ENCODE measurements at places on chromosomes 7 and 10.

GRCh38 chr7:130274296-130274695 is 7.6 kb downstream of the CPA2 start:
- no peak for DNase-seq

GRCh38 chr7:66379542-66380160 is 174.5 kb downstream of the TPST1 start:
- DNase-seq: no peak

GRCh38 chr10:36692759-36693158 is 432.6 kb upstream of the ANKRD30A start:
- no peak for DNase-seq

DNA sequence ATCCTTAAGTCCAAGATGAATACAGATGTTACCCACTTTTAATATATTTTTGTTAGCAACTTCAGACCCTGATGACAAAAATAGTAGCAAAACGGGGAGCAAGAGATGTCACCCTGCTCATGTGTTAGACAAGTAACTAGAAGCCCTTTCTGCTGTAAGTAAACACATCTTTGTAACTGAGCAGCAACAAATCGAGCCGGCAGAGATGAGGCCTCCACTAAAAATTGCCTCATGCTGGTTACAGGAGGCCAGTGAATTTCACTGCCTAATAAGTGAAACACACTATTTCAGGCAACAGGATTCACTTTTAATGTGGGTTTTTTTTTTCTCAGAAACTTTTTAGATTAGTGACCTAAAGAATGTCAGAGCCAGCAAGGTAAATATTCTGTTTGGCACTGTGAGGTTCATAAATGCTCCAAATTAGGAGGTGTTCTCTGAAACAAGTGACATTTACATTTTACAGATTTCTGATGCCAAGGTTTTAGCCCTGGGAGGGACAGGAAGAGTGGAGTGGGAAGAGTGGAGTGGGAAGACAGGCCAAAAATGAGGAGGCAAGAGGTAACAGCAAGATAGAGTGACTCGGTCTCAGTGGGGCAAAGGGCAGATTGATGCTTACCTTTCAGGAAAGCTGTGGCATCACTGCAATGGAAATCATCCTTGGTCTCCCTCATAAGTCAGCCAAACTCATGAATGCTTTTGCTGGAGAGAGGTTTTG is 53.6 kb upstream of the LRRC17 start:
- DNase-seq: no peak

DNA sequence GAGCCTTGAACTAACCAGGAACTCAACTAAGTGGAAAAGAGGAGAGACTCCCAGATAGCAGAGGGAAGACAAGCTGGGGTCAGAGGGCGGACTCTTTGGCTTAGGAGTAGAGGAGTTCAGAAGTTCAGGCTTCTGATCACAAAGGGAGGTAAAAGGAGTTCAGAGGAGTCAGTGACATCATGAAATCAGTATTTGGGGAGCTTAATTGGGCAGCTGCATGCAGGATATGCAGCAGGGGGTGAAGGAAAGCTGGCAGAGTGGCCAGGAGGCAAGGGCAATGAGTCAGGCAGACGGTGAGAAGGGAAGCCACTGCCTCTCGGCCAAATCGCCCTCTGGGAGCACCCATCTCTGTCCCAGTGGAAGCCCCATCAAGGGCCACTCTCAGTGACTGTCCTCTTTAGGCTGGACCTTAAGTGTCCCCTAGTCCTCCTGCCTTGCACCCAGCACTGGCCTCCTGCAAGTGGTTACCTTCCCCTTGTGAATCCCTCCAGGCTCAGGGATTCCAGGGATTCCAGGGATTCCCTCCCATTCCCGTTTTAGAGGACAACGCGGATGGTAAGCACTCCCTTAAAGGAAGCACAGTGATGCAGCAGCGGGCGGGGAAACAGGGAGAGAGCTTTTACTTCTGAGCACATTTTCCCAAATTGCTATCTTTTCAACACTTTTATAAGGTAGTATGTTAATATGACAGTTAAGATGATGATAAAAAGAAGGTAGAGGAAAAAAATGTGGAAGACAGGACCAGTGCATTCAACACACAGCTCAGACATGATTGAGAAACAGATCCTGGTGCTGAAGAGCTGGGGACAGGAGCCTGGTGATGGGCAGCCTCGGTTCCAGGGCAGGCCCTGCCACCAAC is 72.6 kb downstream of the KCNMA1 start:
- no peak for DNase-seq

DNA sequence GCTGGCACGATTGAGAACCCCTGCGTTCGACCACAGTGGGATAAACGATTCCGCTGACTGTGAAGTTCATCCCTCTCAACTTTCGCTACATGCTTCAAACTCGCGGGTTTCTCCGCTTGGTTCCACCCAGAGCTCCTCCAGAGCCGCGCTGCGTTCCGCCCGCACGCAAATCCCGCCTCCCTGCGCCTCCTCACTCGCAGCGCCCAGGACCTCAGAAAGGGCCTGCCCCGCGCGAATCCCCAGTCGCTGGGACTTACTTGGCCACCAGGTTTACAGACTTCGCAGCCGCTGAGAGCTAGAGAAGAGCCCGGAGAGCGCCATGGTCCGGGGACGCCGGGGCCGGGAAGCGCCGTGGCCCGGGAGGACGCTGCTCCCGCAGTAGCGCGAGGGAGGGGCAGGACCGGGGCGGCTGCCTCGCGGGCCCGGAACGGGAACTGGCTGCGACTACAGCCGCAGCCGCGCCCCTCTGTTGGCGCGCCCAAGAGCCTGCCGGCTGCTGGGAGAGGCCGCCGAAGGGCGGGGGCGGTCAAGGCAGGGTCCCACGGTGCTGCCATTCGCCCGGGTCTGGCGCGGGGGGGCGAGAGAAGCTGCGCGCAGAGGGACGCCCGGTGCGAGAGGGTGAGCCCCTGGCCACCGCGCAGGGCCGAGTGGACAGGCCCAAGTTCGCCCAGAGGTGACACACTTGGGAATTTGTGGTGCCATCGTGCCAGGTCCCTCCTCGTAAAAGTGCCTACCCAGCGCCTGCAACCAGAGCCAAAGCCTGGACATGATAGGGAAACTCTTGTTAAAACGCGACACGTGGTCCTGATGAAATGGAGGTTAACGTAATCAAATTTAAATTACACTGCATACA is at the start of gene NOD1:
Gene NOD1, minus strand, starts transcription at position 436 of the 853 bp plus-strand sequence. CDS start 21,863 bp downstream, outside the sequence.
- DNase-seq: peak; percentile 81

- no peak for DNase-seq
Measured at GRCh38 chr7:901388-902154, 25.2 kb downstream of the GET4 start.

GRCh38 chr10:110444004-110444337 is 53.7 kb upstream of the DUSP5 start:
- no peak for DNase-seq

GRCh38 chr10:48361176-48361575 is 54.7 kb downstream of the MAPK8 start:
- DNase-seq: no peak

GRCh38 chr10:58885686-58886345 is 290.6 kb upstream of the PHYHIPL start:
- DNase-seq: no peak

- peak; percentile 58 for DNase-seq
Measured at GRCh38 chr7:155337946-155338631, 40.4 kb downstream of the INSIG1 start.

DNA sequence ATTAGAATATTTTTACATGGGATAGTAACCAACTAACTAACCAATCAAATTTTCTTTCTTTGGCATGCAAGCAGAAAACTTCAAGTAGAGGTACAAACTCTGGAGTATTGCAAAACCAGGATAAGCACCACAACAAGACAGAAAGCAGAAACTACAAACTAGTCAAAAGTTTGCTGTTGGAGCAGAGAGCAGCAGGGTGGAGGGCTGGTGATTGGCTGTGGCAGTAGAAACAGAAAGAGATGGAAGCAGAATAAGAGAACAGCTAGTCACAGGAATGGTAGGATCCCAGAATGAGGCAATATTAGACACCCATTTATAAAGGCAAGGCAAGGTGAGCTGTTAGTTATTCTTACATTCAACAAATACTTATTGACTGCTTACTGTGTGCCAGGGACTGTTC is 6.8 kb upstream of the MACC1 start:
- DNase-seq: no peak
